ENCODE measurements at places on chromosomes 2 and 18.

DNA sequence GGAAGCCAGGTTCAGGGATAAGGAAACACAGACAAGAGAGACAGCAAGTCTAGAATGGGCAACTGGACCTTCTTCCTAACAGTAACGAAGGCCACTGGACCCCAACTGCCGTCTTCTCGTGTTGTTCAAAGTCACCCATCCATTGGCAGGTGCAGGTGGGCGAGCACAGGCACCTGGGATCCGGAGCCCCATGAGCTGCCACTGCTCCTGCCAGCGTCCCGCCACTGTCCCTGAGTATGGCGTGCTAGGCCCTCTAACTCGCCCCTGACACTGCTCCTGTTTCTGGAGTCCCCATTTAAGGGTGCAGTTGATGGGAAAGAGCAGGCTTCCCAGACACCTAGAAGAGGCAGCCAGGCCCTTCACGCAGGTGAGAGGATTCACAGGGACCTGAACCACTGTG, 48.0 kb downstream of the NDUFA10 start:
- DNase-seq, result no peak

- no peak for DNase-seq
These were observed 1399.1 kb upstream of the PIK3C3 start for GRCh38 chr18:40555914-40556313.

DNA sequence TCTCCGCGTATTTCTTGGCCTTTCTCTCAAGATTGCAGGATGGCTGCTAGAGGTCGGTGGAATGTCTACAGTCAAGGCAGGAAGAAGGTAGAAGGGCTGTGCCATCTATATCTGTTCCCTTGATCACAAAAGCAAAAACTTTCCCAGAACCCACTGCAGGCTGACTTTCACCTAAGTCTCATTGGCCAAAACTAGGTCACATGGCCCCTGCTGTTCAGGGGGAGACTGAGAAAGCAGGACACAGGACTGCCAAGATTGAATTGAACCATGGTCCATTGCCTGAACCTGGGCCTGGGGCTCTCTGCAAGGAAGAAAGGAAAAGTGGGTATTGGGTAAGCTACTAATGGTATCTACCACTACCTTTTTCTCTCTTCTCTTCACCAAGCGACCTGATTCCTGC, 9.7 kb upstream of the GRP start:
- no peak for DNase-seq

DNA sequence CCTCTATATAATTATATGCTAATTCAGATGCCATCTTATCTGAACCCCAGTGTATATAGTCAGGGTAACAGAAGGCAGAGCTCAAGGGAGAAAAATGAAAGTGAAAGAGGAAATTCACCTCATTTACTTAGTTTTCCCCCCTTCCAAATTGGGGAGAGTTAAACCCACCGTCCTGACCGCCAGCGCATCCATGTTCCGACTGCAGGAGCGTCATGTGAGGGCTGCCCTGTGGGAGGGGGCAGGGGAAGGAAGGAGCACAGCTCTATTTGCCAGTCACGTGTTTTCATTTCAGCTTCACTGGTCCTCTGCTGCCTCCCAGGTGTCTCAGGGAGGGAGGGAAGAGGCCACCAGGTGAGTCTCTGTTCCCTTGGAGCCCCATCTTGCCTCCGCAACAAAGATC, 13.2 kb downstream of the CNNM4 start:
- DNase-seq, result no peak

DNA sequence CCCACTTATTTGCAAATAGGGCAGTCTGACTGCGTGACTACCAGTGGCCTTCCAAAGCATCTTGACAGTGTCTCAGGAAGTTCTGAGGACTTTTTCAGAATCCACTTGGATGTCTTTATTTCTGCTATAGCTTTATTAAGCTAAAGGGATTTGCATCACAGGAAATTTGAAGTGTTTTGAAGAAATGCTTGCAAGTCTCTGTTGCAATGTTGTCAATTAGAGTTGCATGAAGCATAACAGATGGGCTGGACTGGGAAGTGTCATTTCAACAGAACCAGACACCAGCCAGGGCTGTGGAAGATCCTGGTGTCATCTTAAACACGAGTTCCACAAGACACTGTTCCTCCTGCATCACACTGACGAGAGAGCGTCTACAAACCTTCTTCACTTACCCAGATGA, 224.5 kb downstream of the EN1 start:
- no peak for DNase-seq

GRCh38 chr2:130337735-130338325, 4.9 kb upstream of the IMP4 start:
- no peak for DNase-seq

DNA sequence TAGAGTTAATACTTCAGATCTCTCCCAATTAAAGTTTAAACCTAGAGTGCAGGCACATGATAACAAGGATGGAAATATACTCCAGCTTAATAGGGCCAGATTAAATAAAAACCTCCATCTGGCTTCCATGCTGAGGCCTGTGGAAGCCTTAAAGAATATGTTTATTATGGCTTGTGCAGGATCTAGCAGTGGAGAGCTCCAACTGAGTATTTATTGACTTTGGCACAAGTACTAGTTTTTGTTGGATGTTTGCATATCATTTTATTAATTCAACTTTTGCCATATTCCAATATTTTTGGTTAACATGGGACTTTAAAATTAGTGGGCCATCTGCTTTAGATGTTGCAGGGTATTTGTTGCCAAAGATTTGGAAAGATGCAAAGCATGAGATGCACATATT, 860.4 kb upstream of the SOX11 start:
- DNase-seq, result no peak

DNA sequence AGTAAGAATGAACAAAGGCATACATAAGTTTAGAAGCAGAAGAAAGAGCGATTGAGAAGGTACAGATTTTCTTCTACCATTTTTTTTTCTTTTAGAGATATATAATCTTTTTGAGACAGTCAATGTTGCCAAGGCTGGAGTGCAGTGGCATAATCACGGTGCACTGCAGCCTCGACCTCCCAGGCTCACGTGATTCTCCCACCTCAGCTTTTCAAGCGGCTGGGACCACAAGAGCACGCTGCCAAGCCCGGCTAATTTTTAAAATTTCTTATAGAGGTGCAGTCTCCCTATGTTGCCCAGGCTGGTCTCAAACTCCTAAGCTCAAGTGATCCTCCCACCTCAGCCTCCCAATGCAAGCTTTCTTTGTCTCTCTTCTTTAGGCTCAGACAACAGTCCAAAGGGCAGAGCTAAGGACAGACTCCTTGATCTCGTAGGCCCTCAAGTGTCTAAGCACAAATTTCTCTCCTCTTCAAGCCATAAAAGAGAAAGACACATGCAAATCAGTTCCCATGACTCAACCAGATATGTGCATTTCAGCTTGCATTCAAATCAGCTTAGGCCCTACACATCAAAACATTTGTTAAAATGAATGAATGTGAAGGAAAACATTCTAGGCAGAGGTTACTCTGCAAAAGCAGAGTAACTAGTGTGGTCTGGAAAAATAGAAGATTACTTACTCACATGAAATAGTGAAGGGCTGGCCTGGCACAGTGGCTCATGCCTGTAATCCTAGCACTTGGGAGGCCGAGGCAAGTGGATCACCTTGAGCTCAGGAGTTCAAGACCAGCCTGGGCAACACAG, 18.0 kb downstream of the ITSN2 start:
- DNase-seq, result no peak

DNA sequence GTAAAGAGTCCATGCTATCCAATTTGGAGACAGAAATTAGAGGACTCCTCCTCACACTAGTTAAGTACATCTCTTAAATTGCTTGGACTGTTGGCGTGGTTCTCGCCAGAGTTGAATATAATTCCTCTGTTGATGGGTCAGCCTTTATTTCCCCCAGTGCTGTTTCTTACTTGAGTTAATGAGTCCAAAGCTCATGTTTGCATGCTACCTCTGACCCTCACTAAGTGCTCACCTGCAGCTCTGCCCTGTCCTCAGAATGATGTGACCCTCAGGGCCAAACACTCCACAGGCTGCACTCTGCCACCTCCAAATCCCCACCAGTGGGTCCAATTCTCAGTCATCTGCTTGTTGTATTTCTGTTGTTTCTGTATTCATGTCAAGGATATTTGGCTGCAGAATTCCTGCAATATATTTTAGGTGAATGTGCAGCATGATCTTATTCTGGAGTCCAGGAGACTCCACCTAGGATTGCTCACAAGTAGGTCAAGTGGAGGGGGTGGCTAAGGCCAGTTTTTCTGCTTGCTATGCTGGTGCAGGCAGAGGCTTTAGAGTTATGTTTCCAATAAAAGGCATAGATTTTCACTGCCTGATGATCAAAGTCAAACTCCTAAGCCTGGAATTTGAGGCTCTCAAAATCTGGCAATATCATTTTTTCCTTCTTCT, 37.8 kb downstream of the RDH14 start:
- DNase-seq, result no peak

DNA sequence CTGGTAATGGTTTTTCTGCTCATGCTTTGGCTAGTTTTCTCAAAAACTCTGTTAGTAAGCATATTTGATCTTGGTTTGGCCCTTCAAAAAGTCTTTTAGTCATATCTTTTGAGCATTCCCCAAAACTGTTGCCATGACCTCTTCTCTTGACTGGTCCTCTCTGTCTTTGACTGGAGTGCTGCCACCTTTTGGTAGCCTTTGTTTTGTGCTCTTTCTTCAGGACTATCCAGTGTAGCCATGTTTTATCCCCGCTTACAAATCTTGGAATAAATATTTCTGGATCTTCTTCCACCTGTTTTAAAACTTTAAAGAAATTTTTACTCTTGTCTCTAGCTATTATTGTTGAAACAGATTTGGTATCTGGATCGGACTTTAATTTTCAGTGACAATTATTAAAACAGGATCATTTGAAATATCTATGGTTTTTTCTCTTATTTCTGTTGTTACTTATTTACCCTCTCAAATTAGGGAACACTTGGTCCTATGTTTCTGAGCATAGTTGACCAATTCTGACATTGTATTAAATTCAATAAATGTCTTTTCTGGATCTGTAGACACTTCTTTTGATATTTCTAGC, 965 bp upstream of the ELOA2 start:
- no peak for DNase-seq

DNA sequence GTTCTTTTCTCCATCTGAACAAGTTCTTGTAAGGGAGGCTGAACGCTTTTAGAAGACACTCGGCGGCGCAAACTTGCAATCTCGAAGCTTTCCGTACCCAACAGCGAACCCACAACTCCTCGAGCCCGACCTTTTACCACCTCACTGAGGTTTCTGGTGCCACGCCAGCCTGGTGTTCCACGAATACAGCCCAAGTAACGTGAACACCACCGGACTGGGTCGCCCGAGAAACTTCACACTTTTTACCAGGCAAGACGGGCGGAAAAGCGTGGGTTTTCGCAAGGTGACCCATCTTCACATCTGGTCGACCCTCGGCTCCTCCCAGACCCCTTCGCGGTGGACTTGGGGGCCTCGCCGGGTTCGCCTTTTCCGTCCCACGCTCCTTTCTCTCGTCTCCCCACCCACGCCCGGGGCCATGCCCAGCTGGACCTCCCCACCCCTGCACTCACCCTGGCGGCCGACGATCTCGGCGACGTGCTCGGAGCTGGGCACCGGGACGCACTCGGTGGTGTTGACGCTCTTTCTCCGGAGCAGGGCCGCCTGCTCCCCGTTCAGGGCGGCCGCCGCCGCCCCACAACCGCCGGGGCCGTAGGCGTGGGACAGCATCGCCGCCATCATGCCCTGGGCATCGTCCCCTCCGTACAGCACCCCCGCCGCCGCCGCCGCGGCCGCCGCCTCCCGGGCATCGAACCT, 1.2 kb downstream of the MEX3C start:
- peak; percentile 60 for DNase-seq

- no peak for DNase-seq
These were observed 27.1 kb downstream of the PID1 start for GRCh38 chr2:229243890-229244560.

DNA sequence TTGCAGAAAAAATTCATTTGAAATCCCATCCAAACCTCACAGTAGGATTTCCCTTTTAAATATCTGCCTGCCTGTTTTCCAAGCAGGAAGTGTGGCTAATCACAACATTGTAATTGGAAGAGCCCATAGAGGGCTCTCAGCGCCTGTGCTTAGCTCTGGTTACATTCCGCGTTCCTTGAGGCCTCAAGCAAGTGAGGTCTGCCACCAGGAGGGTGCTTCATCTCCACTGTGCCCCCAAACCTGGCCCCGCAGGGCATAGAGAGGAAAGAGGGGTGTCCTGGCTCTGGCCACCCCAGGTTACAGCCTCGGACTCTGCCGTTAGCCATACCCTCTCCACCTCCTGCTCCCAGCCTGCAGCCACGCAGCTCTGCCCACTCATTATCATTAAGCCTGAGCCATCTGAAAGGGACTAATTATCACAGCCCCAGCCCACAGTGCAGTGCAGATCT, 214.8 kb downstream of the SP3 start:
- DNase-seq, result no peak

DNA sequence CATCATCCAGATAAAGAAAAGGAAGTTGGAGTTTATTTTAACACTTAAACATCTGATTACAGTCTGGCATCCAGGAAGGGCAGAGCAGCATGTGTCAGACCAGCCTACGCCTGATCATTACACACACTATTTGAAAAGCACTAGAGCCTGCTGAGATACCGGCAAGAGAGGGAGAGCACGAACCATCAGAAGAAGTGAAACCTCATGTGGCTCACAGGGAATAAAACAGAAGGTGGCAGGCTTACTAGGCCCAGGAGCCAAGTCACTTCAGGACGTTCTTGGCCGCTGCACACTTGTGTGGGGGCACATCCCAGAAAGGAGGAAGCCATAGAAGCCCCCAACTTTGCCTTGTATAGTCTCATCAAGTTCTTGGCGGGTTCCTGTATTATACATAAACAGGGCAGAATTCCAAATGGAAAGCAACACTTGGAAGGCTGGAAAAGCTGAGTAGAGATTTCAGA, 105.5 kb downstream of the UGGT1 start:
- DNase-seq, result no peak

DNA sequence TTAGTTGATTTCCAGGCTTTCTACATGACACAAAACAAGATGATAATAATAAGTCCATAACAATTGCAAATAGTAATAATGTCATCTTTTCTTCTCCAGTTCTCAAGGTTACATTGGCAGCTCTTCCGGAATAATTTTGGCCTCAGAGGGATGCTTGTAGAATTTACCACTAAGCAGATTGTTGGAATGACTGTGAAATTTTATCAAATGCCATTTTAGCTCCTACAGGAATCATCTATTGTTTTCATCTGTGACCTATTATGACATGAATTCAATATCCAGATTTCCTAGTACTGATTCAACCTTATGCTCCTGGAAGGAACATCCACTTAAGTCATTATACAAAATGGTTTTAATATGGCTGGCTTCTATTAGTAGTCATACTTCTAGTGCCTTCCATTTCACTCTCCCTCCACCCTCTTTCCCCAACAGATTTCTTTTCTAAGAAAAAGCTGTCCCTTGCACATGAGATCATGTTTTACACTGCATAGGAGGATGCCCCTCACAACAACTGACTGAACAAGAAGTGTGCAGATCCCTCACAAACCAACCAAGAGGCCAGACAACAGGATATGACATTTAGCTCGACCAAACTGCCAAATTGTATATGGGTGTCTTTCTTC, 200.0 kb downstream of the DNER start:
- no peak for DNase-seq

DNA sequence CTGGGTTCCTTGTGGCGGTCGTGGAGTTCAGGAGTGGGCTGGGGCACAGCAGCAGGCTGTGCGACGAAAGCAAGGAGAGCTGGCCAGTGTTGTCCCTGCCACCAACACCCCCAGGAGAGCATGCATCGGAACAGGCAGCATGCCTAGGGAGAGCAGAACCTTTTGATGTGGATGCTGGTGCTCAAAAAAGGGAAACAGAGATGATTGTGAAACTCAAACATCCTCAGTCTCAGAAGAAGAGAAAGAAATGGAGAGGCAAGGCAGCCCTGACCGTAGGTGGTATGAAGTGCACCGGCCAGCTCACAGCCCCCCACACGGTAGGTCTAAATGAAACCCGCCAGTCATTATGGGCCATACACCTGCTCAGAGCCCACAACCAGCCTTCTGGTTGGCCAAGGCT, 253.4 kb downstream of the GBX2 start:
- no peak for DNase-seq

- no peak for DNase-seq
These were observed 600.8 kb downstream of the CPS1 start for GRCh38 chr2:211157211-211157610.
